Right renal cortex interstitium (tissue), 3 donors: ENCODE measurements at places on chromosomes 2 and 18.

DNA sequence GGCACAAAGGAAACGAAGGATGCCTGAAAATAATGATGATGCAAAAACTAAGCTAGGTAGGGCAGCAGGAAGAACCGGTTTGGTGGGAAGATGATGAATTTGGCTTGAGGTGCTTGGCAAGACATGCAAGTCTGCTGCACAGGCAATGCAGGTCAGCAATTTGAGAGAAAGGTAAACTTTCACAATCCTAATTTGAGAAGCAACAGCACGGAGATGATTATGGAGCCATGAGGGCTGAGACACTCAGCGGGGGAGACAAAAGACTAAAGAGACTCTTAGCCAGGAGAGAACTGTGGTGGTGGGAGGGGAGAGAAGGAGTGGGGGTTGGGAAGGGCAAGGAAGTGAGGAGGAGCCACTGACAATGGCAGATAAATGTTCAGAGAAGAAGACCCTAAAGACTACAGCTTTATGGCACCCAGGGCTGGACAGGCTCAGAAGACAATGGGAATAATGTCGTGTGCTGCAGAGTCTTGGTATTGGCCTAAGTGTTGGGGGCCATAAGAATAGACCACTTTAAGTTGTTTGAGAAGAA, 19.4 kb upstream of the RNF149 start:
- DNase-seq = no peak

DNA sequence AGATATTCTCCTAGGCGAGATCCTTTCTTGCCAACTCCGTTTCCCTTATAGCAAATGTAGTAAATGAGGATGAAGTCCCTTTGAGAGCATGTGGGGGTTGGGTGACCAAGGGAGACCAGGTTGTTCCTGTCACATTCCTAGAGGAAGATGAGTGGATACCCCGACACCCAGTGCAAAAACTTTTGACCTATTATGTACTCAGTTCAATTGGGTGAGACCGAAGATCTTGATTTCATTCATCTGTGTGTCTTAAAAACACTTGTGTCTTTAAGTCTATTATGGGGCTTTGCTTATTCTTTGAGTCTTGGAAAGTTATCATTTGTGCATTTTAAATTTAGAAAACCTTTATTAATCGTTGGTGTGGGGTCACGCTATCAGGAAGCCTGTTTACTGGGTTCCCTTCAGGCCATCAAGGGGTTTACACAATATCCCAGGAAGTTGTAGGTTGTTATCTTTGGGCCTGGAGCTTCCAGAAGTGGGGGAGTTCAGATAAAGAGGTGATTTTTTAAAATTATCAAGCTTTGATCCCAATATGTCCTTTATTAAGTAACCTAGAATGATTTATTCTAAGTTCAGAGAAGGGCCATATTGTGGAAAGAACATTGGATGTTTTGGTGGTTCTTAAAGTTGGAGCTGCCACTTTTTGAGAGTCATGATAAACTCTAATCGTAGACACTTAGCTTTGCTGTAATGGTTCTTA, 2.8 kb downstream of the RHOB start:
- no peak for DNase-seq

DNA sequence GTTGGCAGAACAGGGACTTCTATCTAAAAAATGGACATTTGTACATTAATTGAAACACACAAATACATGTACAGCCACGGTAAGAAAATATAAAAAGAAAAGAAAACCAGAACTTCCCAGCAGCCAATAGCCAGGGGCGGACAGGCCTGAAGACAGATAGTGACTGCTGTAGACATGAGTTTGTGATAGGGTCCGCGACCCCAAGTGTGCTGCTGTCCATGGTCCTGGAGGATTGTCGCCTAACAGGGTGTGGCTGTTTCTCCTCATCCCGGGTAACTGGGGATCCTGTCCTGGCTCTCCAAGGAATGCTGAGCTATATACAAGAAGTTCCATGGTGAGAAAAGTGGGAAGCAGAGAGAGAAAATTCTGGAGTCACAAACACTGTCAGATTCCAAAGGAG, 266.5 kb upstream of the SALL3 start:
- no peak for DNase-seq

DNA sequence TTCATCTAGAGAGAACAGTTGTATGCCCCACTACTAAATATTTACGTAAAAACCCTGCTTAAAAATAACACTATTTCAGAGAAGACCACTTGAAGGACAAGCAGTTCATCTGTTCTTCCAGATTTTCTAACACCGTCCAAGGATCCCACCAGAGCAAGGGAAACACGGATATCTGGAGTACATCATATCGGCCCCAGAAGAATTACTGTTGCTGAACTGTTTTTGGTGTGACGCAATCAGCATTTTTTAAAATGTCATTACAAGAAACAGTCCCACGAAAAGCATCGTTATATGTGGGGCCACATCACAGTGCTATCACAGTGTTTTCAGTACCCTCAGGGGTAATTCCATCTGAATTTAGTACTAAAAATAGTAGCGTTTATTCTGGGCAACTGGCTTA, 134.5 kb upstream of the PKDCC start:
- DNase-seq = no peak

- no peak for DNase-seq
Observed at GRCh38 chr2:167336213-167336612, 447.9 kb downstream of the XIRP2 start.

- no peak for DNase-seq
Observed at GRCh38 chr2:238479847-238480246, 53.1 kb downstream of the ASB1 start.

DNA sequence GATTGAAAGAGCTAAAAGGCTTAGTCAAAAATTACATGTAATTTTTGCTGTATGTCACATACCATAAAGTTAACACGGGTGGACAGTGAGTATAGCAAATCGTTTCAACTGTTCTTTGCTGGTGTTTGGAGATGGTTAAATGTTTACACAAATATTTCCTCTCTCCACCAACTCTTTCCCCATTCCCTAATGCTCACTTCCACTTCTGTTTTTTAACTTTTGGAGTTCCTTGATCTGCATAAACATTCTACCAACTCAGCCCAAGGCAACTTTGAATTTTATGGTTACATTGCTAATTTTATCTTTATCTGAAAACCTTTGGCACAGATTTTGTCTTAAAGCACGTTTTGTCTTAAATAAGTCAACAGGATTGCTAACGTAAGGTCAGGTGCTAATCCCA, 1.9 kb upstream of the SPOPL start:
- no peak for DNase-seq

DNA sequence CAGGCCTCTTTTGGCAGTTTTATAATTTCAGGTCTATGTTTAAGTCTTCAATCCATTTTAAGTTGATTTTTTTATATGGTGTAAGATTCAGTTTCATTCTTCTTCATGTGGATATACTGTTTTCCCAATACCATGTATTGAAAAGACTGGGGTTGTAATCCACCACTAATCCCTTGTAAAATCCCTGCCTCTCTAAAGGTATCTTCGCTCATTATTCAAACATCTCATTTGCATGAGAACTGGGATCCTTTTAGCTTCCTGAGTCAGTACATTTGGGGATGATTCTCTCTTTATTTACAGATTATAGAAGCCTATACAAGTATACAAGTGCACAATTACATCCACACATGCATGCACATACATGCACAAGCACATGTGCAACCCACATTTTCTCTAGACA, 25.3 kb downstream of the DHRS9 start:
- DNase-seq = no peak

GRCh38 chr2:38038682-38039081, 37.3 kb downstream of the CYP1B1 start:
- DNase-seq = no peak
